ENCODE measurements at places on chromosomes 2 and 18.

- no peak for DNase-seq
Measured at GRCh38 chr2:26191316-26192159, 18.6 kb downstream of the GAREM2 start.

DNA sequence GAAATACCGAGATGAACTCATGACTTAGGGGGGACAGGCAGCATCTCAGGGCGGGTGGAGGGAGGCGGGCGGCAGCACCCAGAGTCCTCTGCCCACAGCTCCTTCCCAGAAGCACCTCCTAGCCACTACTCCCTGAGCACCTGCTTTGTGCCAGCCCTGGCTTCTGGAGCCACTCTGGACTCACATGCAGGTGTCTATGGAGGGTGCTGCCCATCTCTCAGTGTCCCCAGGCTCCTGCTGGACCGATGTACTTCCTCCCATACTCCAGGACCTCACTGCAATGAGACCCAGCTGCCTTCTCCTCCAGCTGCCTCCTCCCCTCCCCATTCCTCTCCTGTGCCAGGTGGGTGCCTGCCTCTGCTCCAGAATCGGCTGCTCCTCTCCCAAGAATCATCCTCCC, 22.1 kb upstream of the OTOS start:
- DNase-seq: no peak

DNA sequence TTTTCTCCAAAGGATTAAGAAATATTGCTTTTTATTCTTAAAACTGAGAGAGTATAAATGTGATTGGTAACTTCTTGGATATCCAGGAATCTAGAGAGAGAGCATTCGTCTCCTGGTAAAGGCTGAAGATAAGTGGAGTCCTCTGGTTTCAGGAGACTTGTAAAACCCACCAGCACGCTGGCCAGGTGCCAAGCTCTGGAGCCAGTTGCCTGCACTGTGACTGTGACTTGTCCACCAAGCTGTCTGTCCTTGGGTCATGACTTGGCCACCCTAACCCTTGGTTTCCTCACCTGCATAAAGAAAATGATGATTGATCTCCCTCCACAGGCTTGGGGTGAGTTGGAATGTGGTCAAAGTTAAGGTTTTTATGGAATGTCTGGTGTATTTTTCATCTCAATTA, 185.4 kb upstream of the NCKAP5 start:
- DNase-seq: no peak

DNA sequence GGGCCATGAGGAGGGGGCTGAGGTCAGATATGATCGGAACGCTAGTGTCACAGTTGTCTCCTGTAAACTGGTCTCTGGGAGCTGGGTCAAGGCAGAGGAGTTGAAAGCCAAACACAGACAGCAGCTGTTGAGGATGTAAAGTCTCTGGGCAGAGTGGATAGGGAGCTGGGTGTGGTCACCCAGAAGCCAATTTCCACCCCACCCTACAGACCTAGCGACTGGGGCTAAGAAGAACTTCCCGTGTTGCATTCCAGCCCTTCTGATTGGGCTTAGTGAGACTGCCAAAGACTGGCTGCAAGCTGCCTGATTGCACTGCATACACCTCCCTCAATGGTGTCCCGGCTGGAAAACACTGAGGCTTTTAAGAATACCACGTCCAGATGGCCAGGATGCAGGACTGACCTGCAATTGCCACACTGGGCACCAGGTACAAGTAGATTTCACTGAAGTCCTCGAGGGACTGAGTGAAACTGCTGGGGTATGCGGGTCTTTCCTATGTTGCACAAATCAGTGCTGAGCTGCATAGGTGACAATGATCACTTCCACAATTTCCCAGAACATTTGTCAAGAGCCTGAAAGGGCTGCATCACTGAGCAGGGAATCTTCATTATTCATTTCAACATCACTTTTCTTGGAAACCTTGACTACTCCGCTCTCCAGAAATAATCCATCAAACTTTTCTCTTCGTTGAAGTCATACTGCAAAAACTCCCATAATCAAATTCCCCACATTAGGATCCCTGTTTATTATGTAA, 43.1 kb upstream of the EML4 start:
- DNase-seq: no peak

DNA sequence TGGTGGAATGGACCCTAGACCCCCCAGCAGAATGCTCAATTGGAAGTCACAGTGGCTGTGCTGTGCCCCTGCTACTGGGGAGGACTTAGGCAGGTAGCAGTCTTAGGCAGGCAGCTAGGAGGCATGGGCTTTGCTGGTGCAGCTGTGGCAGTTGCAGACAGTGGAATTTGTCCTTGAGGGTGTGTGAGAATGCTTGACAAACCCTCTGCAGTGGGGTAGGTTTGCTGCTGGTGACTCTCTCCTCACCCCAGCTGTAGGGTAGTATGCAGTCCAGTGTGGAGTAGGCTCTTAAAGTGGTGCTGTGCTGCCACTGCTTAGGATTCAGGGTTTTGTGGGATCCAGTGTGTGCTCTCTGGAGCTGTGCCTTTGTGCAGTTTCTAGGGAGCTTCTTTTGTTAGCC, 61.3 kb downstream of the NUP35 start:
- no peak for DNase-seq

Data from HTR-8/SVneo (cell line).